HCEC 1CT (cell line): ENCODE measurements at places on chromosomes 5 and 9.

DNA sequence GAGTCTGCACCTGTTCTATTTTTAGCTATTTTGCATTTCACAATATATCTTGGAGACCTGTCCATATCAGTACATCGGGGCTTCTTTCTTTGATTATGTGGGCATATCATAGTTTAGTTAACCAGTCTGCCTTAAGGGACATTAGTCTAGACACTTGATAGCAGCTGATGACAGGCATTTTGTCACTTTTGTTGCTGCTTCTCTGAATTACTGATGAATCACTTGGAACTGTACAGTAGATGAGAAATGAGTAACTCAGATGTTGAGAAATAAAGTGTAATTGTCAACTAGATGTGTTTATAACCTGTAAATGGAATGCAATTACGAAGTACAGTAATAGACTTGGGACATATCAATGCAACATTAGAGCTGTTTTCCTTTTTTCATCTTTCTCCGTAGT is 7.1 kb downstream of the ZFP2 start:
- DNase-seq: no peak

DNA sequence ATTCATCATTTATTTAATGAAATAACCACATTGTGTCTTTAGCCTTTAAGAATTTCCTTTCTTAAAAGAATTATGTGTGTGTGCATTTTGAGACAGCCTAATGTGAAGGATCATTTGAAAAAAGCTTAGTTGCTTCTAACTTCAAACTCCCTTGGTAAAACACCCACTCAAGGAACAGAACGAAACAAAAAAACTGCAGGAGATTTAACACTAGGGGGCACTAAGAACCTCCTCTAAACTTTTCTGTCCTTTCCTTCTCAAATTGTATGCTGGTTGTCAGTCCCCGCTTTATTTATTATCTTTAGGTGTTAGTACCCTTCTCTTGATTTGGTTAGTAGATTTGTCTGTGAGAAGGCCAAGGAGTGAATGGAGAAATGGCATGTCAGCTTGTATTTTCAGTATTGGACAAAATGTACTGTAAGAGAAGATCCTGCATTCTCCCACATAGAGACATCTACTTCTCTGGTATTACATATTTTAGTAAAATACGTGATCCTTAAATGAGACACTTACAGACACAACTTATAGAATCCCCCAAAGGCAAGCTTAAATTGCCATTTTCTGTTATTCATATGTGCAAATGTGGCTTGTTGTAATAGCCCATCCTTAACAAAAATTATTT is 229.7 kb downstream of the MRPS30 start:
- no peak for DNase-seq

DNA sequence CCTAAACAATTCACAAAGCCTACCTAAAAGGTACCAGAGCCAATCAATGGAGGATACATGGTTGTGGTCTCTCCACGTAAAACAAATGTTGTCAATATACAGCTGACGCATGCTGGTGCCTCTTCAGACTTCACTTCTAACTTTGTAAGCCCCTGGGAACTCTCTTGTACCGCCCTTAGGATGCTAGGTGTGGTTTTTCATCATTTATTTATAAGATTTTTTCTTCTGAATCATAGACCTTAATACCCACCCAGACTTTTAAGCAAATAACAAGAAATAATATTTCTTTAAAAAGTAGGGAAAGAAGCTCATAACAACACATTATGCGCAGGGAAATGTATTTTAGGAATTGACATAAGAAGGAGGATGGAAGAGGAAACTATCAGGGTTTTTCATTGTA is 33.0 kb downstream of the SSBP2 start:
- peak; percentile 38 for DNase-seq

DNA sequence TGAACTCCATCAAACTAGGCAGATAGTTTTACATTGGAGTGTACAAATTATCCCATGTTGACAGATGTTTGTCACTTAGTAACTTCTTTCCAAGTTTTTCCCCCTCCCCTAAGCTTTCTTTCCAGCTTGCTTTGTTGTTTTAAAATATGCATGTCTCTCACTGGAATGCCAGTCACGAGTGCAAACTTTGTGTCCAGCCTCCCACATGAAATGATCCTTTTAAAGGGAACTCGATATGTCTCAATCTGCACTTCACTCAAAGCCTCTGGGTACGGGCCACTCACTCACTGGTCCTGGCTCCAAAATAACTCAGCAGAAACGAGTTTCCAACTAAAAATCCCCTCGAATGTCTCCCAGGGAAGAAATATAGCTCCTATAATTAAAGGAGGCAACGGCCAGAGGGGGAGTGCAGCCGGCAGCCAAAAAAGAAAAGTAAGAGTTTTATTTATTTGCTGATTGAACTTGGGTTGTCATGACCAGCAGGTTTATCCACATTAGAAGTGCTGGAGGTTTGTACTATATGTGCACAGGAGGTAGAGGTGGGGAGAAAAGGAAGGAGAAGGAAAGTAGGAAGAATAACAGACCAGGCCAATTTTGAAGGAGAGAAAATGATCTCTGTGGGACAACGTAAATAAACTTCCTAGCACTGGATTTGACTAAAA is 17.5 kb downstream of the NR2F1 start:
- no peak for DNase-seq

- DNase-seq: no peak
These were observed 23.0 kb upstream of the NR3C1 start for GRCh38 chr5:143426437-143426991.

DNA sequence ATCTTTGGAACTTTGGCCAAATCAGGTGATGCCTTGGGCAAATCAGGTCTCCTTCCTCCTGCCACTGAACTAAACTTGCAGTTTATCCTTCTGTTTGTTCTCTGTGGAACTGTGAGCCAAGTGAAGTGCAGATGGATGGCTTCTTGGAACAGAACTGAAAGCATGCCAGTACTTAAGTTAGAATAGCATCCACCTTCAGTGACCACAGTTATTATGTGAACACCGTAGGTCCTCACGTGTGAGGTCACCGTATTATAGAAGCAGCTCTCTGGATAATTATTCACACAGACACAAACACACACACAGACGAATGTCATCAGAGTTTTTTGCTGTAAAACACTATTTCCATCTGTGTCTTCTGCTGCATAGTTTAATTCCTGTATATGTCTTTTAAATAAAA is 162.6 kb downstream of the EFNA5 start:
- DNase-seq: no peak

GRCh38 chr5:33641744-33642505 is 201.2 kb downstream of the TARS1 start:
- DNase-seq: no peak

DNA sequence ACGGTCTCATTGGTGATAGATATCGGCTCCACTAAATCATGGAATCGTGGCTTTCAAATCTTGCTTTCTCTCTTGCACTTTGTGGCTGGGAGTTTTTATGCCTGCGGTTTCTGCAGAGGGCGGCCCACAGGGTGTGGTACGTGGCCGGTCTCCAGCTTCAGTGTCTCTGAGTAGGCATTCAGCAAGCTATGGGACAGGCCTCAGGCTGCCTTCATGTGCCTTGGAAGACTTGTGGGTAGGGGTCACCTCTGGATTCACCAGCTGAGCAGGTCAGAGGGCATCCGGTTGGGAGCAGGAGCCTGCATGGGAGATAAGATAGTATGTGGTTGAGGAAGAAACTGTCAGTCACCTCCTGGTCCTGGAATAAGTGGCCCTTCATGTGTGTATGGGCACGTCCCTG is 47.7 kb downstream of the AMBP start:
- no peak for DNase-seq

- DNase-seq: peak; percentile 74
These were observed 7.7 kb downstream of the B4GALT7 start for GRCh38 chr5:177607452-177608192.

DNA sequence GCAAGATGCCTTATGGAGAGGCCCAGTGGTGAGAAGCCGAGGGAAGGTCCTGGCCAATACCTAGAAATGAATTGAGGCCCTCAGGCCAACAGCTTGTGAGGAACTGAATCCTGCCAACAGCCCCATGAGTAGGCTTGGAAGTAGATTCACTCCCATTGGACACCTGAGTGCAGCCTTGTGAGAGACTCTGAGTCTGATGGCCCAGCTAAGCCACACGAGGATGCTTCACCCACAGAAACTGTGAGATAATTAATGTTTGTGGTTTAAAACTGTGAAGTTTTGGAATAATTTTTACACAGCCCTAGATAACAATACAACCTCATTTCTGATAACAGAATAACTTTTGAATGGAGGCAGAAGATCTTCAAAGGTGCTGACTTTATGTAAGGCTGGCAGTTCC is 65.9 kb upstream of the DAP start:
- no peak for DNase-seq

GRCh38 chr9:15509931-15510788 is 610 bp downstream of the PSIP1 start:
- peak; percentile 15 for DNase-seq

GRCh38 chr5:130295235-130295634 is 391.0 kb downstream of the CHSY3 start:
- DNase-seq: no peak

GRCh38 chr9:12875191-12875590 is 100.4 kb downstream of the LURAP1L start:
- DNase-seq: peak; percentile 53

- no peak for DNase-seq
These were observed 11.6 kb upstream of the ANXA2R start for GRCh38 chr5:43051684-43052083.

DNA sequence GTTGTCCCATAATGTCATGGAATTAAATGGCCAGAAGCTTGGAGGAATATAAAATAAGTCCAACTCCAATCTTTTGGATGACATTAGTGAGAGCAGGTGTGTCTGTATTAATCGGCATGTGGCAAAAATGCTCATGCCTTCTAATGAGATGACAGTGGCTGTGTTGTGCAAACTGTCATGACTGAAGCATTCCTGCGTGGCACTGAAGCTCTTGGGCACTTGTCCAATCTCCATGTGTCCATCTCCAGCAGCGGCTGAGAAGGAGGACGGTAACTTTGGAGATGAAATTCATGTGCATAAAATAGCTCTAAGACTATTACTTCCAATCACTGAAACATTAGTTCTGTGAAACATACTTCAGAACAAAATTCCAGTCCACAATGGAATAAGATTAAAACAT is 697.5 kb upstream of the GRAMD2B start:
- no peak for DNase-seq

GRCh38 chr5:8606231-8606630 is 737.3 kb downstream of the MTRR start:
- DNase-seq: no peak

DNA sequence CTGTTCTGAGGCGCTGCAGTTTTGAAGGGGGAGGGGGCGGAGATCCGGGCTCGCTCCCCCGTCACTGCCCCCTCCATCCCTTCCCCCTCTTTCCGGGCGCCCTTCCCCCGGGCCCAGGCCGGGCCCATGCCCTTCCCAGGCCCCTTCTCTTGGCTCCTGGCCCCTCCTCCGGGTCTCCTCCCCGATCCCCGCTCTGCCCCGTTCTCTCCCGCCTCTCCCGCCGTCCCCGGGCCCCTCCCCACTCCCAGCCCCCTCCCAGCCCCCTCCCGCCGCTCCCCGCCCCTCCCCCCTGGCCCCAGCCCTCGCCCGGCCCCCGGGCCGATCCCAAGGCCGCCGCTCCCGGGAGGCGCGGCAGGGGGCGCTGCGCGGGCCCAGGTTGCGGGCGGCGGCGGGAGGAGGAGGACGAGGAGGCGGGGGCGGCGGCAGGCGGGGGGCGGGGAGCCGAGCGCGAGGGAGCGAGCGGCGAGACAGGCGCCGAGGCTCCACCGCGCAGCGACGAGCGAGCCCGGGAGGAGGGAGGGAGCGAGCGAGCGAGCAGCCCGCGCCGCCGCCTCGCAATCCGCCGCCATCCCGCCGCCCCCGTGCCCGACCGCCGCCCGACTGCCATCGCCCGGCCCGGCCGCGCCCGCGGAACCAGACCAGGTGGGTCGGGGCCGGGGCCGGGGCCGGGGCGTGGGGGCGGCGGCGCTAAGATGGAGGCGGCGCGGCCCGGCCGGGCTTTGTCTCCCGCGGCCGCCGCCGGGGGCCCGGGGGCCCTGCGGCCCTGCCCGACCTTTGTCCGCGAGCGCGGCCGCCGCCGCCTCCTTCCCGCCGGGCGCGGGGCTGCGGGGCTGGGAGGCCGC is at the start of gene PRRC2B:
Gene PRRC2B, plus strand, starts transcription at position 465 of the 842 bp plus-strand sequence. CDS start 36,059 bp downstream, outside the sequence.
- peak; percentile 72 for DNase-seq

DNA sequence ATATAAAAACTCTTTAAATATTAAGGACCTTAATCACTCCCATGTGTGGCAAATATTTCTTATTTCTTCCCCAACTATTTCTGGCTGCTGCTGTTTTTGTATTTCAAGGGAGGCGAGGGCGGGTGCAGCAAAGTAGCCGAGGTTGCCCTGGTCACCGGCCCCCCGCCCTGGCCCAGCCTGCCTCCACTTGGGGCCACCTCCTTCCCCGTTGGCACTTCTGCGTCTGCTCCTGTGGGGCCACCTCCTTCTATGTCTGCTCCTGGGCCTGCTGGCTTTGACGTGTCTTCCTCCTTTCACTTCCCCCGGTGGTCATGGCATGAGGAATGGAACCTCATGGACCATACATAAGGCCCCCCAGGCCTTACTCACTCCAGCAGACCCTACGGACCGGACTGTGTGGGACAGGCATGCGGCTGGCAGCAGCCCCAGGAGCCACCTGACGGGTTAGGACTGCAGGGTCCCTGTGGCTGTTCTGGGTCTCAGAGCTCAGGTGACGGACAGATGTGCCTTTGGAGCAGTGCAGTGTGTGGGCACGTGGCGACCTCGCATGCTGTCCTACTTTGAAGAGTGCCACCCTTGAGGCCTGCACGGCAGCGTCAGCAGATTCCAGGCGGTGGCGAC is 5.8 kb upstream of the ENTPD8 start:
- DNase-seq: no peak

GRCh38 chr5:78447775-78448424 is 87.5 kb downstream of the SCAMP1 start:
- DNase-seq: no peak

- DNase-seq: no peak
These were observed 150.8 kb downstream of the HACD4 start for GRCh38 chr9:20880675-20881074.

GRCh38 chr5:38187532-38187931 is 70.8 kb upstream of the EGFLAM start:
- no peak for DNase-seq

GRCh38 chr5:13325765-13326164 is 618.7 kb downstream of the DNAH5 start:
- DNase-seq: peak; percentile 65

DNA sequence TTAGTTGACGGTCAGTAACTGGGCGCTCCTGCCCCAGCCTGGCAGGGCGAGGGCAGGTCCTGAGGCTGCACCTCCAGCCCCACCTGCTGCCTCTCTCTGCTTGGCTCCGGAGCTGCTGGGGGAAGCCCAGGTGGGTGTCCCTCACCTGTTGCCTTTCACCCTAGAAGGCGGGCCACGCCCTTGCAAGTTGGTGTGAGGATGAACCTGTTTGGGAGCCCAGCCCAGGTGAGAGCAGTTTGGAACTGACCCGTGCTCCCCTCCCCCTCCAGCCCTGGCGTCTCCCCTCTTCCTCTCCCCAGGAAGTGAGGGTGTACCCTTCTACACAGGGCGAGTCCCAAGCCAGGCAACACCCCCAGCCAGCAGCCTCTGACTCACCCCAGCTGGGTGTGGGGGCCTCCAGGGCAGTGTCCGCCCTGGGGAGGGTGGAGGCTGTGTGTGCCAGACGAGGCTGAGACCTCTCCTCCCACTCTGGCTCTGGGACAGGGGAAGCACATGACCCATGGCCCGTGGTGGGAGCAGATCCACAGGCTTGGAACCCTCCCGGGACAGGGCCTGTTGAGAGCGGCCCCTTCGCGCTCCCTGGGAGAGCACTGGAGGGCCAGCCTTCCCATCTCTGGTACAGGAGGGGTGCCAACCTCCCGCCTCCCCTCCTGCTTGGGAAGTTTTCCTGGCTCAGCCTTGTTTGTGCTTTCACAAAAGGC is 10.4 kb downstream of the LRRC8A start:
- peak; percentile 77 for DNase-seq

- no peak for DNase-seq
These were observed 30.4 kb upstream of the KCNV2 start for GRCh38 chr9:2686911-2687310.
